ENCODE measurements at places on chromosomes 5 and 9.

DNA sequence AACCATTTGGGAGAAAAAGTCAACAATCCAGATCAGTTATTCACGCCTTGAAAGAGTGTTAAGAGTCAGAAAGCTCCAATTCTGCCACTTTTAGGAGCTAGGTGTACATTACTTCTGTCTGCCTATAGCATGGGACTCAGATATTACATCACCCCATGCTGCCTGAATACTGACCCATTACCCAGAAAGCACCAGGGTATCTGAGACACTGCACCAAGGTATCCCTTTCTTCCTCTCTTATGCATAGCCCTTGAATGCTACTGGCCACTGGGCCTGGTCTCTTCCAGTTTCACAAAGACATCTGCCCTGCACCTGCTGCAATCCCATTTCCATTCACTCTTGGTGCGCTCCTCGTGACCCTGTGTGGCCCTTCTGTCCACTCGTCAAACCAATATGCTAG, 2.6 kb downstream of the STRBP start:
- DNase-seq = no peak

DNA sequence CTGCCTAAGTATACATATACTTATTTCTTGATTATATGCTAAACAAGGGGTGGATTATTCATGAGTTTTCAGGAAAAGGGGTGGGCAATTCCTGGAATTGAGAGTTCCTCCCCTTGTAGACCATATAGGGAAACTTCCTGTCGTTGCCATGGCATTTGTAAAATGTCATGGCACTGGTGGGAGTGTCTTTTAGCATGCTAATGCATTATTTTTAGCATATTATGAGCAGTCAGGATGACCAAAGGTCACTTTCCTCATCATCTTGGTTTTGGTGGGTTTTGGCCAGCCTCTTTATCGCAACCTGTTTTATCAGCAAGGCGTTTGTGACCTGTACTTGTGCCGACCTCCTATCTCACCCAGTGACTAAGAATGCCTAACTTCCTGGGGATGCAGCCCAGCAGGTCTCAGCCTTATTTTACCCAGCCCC, 80.9 kb downstream of the ALDH7A1 start:
- DNase-seq = no peak

- DNase-seq = no peak
These were observed 165.0 kb downstream of the DROSHA start for GRCh38 chr5:31366941-31367340.

DNA sequence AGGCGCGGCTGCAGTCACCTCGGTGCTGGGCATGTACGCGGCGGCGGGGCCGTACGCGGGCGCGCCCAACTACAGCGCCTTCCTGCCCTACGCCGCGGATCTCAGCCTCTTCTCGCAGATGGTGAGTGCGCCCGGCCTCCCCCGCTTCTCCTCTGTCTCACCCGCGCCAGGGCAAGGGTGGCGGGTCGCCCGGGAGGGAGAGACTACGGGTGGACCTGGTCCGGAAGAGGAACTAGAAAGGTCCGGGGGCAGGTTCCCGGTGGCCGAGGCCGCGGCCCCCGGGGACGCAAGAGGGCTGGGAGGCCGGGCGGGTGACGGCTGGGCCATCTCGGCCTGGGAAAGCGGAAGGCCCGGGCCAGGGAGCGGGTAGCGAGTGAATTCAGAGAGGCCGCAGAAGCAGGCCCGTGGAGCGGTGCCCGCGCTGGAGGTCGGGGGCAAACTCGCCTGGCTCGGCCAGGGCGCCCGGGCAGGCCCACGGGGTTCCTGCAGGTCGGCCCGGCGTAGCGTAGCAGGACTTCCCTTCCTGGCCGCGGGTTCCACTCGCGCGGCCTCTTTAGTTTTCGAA, 711 bp downstream of the IRX1 start:
- no peak for DNase-seq

DNA sequence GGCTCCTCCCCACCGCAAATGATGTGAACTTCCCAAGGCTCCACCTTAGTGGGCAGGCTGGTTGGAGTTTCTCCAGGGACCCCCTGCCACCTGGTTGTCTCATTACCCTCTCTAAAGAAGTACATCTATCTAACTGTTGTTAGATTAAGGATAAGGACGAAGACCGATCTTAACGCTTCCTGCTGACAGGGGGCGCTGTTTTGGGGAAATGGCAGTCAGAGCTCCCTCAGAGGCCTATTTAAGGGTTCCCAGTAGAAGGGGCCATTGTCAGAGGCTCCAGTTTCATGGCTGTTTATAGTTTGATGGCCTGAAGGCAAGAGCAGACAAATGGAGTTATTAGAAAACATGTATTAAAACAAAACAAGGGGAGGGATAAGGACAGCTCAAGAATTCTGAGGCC, 100.1 kb downstream of the SPEF2 start:
- DNase-seq = no peak

DNA sequence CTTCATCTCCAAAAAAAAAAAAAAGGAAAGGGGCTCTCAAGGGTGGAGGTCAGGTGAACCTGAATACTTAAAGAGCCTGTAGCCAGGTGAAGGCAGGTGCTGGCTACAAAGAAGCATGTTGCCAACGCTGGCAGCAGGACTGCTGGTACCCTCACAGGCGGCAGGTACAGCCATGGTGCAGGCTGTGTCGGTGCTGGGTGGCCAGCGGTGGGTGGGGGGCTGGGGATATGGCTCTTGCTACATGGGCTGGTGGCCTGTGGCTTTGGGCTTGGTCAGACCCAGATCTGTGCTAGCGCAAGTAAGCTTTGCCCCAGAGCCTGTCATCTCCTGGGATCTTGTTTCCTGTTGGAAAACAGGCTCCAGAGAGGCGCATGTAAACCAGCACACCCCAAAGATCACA, 86.3 kb upstream of the PHYKPL start:
- DNase-seq = no peak
